Activated gamma-delta T cell (primary cell): ENCODE measurements at places on chromosomes 3 and 15.

DNA sequence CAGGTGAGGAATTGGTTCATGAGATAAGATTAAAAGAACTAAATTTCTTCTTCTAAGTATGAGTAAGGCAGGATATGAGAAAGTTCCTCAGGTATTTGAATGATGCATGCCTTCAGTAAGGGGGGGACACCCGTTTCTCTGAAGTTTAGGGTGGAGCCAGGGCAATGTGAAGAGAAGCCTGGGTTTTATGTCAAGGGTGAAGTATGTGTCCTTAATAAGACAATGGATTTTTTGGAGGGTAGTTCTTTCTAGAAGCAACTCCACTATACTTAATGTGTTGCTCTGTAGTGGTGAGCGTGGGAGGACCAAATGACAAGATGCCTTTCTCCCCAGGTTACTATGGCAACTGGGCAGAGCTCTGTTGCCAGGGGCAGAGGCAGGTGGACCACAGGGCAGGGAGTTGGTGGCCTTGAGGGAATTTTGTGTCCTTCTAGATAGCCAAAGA is 44.0 kb downstream of the PHLDB2 start:
- DNase-seq = no peak

- no peak for DNase-seq
Measured at GRCh38 chr15:35540885-35541284, 5.1 kb downstream of the DPH6 start.

GRCh38 chr3:56747150-56747549 is 54.6 kb downstream of the ARHGEF3 start:
- DNase-seq = no peak

DNA sequence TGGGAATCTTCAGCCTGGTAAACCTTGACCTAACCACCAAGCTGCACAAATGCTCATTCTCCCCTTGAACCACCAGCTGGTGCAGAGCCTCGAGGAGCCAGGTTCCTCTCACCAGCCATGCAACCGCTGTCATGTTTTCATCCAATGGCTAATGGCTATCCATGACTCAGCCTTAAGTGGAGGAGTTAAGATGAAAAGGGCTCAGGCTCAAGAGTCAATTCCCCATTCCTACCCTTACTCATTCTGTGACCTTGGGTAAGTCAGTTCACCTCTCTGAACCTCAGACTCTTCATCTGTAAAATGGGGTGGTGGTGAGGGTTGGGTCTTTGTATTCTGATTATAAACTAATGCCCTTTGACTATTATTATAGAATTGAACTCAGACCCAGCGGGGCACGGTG is 515.6 kb downstream of the SHQ1 start:
- DNase-seq = no peak

GRCh38 chr3:45545476-45545875 is 49.1 kb upstream of the LIMD1 start:
- DNase-seq = no peak

GRCh38 chr3:117563063-117563462 is 853.5 kb downstream of the TUSC7 start:
- DNase-seq = no peak

DNA sequence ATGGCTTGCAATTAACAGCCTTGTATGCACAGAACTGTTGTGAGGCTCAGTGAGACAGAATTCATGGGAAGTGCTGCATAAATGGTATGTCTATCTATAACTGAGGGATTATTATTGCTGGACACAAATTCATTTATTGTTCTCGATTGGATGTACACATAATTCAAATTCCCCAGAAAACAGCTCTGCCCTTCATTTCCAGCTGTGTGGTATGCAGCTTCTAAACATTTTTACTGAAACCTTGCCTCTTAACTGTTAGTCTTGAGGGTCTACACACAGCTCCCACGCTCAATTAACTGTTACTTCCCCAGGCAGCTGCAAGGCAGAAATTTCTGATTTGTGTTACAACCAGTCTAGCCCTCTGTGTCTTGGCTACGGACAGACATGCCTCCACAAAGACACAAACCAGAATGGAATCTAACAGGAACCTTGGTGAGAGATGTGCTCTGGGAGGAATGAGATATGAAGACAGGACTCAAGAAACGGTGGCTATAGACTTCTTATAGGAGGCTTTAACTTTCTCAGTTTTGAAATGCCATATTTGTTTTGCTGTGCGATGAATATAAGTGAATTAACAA is 139.7 kb upstream of the TBL1XR1 start:
- DNase-seq = no peak

- DNase-seq = no peak
Measured at GRCh38 chr15:52567871-52568600, 794 bp downstream of the ARPP19 start.

DNA sequence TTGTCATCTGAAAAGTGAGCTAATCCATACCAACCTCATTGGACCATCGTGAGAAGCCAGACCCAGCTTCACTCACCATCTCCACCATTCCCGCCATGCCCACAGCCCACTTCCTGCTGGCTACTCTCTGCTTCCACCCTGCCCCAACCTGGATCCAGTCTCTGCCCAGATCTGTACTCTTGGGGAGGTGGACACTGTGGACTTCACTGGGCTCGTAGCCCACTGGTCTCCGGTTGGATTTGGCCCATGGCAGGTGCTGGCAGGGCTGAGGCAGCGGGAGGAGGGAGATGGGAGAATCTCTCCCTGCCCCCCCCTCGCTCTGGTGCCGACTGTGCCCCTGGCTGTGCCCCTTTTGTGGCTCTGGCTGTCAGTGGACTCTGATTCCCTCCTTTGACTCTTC is 193.8 kb downstream of the ABHD5 start:
- no peak for DNase-seq

GRCh38 chr15:94079968-94080367 is 151.4 kb upstream of the MCTP2 start:
- DNase-seq = no peak

GRCh38 chr3:58749948-58750347 is 83.4 kb upstream of the FAM3D start:
- DNase-seq = no peak

DNA sequence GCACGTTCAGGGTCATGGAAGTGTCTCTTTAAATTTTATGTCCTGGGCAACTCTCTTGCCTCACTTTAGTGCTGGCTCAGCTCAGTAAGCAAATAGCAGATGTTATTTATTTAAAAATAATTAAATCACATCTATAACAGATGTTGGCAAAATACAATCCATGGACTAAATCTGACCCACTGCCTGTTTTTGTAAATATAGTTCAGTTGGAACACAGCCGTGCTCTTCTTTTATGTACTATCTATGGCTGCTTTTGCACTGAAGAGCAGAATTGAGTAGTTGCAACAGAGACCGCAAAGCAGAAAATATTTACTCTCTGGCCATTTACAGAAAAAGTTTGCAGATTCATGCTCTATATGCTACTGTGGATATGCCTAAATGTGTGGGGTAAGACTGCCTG is 79.2 kb downstream of the SAMMSON start:
- no peak for DNase-seq

- DNase-seq = no peak
Measured at GRCh38 chr15:87713475-87713879, 543.1 kb downstream of the NTRK3 start.

DNA sequence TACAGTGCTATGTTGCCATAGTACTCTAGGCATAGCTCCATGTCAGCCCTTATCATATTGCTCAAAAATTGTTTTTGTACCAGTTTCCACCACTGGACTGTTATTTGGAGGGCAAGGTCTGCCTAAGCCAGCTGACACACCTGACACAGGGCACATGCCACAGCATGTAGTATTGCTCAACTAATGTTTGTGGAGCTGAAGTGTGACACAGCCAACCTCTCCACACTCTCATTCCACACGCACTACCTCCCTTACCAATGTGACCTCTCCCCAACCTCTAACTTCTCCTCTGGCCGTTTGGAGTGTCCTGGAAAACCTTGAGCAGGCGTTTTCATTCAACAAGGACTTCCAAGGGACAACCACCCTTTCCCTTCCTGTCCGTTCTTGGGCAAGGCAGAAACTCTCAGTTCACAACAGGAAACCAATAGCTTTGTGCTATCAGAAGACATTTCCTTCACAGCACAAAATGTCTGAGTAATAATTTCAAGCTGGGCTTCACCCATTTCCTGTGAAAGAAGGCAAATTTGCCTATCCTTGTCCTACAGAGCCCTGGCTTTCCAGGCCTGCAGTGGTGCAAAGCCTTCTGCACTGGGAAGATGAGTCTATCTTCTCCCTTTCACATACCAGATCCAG is 38.4 kb downstream of the TLNRD1 start:
- no peak for DNase-seq

- DNase-seq = no peak
Measured at GRCh38 chr3:73603762-73604171, 21.0 kb downstream of the PDZRN3 start.

- no peak for DNase-seq
Measured at GRCh38 chr15:66574596-66574950, 8.8 kb upstream of the LCTL start.

DNA sequence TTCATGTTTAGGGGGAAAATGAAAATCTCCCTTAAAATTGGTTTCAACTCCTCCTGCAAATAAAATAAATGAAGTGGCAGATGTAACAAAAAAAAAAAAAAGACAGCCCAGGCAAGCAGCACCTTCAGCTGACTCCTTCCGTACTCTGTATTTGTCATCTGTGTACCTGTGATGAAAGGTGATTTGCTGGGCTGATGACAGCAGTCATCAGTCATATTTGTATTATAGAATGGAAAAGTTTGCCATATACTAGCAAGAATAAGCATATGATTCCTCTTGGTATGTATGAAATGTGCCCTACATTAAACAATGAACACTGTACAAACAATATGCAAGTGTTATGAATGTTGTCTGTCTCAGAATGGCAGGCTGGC is 44.1 kb upstream of the WWTR1 start:
- no peak for DNase-seq

DNA sequence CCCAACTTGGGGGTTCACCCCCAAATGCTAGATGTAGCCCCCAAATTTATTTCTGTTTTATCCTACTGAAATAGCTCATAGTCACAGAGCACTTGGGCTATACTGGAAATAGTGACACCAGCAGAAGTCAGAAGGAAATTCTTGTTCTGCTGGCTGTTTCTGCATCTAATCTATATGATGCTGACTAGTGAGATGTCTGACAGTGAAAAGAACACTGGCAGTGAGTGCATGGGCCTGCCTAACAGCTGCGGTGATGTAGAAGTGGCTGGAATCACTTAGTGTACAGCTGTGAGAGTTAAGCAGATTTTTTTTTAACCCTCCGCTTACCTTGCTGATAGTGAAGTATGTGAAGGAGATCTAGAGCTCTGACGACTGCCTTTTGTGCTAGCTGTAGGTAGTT is 14.0 kb downstream of the TTC14 start:
- no peak for DNase-seq

DNA sequence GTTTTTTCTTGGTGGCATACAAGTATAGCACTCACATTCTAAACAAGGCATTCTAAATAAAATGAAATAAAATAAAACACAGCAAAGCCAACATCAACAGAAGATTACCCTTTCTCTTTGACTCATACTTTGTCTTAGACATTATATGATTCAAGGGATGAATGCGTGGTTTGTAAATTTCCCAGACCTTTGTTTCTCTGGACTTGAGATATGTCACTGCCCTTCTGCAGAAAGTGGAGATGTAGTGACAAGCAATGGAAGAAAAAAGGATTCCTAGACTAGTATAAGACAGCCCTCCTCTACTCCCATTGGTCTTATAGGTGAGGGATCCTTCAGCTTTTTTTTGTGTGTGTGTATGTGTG is 22.4 kb downstream of the NANOGP8 start:
- DNase-seq = no peak

- DNase-seq = no peak
Measured at GRCh38 chr3:129034642-129035041, 25.9 kb upstream of the GP9 start.

DNA sequence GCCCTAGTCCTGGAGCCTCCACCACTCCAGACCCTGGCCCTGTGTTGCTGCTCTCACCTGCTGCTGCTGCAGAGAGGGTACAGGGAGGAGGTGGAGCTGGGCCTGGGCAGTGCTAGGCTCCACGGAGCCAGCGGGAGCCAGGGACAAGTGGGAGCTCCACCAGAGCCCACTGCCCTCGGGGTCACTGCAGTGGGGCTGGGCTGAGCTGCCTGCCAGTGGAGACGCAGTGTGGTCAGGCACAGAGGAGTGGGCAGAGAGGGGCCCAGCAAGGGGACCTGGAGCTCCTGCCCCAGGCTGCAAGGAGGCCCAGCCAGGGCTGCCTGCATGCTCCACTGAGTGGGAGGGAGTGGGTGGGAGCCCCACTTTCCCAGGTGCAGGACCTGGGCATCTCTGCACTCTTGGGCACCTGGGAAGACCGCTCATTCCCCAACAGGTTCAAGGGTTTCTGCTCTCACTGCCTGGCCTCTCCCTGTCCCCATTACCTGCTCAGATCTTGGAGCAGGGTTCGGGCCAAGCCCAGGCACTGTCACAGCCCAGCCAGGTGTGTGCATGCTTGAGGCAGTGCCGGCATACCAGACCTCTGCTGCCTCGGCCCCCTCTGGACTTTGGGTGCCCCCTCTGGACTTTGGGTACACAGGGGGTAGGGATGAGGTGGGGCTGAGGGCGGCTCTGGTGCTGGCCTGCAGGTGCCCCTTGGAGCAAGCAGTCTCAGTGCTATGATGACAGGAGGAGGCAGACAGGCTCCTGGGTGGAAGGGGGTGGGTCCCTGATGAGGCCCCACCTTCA is 308.0 kb downstream of the DOCK3 start:
- no peak for DNase-seq

- no peak for DNase-seq
Measured at GRCh38 chr15:58115692-58116091, 22.5 kb upstream of the AQP9 start.

DNA sequence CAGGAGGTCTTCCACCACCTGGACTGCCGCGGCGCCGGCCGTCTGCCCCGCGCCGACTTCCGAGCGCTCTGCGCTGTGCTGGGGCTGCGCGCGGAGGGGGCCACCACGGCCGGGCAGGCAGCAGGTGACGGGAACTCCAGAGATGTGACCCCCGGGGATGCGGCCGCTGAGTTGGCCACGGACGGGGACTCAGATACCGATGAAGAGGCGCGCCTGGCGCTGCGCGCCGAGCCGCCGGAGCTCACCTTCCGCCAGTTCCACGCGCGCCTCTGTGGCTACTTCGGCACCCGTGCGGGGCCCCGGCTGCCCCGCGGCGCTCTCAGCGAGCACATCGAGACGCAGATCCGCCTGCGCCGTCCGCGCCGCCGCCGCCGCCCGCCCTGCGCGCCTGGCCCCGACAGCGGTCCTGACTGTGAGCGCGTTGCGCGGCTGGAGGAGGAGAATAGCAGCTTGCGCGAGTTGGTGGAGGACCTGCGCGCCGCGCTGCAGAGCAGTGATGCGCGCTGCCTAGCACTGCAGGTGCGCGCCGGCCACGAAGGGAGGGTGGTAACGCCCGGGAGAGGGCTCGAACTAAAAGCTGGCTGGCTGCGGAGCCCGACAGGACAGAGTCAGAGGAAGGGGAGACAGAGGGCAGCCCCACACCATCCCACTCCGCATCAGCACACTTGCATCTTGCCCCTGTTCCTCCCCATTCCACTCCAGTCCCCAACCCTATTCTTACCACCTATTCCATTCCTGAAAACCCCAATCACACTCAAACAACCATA is 885 bp downstream of the EFCC1 start:
- no peak for DNase-seq

GRCh38 chr3:147400111-147400510 is 6.2 kb downstream of the ZIC4 start:
- DNase-seq = no peak
